GM03348 (cell line): ENCODE measurements at places on chromosomes 11 and 22.

GRCh38 chr11:102920118-102920684 is 35.3 kb downstream of the MMP13 start:
- DNase-seq = no peak

DNA sequence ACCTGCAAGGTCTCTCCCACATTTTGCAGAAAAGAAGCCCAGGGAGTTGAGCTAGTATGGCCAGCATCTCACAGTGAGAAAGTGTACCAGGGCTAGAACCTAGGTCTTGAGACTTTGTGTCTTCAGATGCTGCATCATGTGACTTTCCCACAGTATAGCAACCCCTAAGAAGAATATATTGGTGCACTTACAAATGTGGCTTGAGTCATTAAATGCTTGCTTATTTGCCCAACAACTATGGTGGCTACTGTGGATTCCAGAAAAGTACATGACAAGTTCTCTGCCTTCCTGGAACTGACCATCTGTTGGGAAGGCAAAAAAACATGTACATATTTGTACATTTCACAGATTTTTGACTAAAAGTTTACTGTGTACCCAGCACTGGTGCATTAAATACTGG is 55.0 kb downstream of the POLD3 start:
- DNase-seq = no peak

- DNase-seq = no peak
Observed at GRCh38 chr11:114396916-114397315, 3.4 kb downstream of the C11orf71 start.

DNA sequence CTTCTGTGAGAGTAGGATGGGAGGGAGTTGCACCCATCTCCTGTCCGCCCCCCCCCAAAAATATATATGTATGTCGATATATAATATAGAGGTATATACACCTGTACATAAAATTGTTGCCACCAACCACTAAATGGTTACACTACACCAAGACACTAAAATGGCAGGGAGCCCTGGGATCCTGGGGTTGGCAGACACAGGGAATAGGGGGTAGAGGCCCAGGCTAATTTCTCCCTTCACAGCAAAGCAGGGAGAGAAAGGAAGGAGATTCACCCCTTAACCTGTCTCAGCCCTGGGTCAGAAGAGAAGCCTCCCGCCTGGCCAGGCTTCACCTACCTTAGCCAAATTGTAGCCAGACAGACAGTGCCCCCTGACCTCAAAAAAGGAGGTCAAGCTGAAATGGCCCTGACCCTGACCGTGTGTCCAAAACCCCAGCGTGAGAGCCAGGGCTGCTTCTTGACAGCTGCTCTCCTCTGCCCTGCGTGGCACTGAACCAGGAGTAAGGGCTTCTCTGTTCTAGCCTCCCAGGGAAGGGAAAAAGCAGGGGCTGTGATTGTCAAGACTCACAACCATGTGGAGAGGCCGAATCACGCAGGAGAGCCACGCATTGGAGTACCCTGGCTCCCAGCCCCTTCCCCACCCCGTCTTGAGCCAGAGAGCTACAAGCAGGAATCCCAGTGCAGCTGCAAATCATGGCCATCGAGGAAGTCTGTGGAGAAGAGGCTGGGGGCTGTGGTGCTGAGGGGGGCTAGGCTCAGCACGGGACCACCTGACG is 40.5 kb downstream of the SGSM3 start:
- no peak for DNase-seq

- DNase-seq = no peak
Observed at GRCh38 chr11:116835042-116835772, 2.2 kb downstream of the APOA1 start.

GRCh38 chr11:113464416-113464815 is 10.8 kb downstream of the DRD2 start:
- DNase-seq = no peak

DNA sequence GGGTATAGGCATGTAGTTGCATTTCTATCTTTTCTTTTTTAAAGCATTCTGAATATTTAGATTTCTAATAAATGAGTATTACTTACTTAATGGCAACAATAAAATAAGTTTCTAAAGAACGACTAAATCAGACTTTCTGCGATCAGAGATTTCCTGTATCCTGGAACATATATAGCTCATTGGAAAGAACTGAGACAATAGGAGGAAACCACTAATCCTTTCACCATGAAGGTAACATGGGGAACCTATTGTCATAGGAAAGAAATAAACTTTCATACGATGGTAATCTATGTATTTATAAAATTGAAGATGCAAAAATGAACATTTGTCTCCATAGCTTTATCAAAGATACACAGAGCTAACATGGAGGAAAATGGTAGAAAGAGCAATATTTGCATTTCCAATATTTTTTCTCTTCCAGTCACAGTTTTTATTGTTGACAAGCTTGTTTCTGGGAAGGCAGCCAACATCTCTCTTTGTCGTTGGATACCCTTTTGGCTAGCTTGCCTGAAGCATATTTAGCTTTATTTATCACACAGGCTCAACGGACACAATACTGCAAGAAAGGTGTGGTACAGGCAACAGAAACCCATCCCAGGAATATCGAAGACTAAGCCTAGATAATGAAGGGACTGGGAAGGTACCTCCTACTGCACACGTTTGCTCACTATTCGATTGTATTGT is 293.3 kb upstream of the MPPED2 start:
- no peak for DNase-seq

DNA sequence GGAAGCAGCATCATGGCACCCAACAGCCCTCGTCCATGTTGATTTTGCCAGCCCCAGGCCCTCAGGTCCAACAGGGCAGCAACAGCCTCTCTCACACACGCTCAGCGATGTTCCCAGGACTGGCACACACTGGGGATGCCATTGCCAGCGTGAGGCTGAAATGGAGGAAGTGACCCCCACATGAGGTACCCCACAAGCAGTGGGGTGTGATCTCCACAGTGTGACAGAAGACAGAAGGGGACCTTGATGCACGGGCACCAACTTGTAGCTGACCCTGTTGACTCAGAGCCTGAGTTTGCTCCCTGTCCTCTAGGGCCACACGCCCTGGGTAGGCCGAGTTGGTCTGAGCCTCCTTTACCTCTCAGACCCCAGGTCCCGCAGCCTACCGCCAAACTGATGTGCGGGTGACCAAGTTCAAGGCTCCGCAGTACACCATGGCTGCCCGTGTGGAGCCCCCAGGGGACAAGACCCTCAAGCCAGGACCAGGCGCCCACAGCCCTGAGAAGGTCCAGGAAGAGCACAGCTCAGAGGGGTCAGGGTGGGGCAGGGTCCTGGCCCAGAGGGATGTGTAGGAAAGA is 6.2 kb downstream of the SCGB1C1 start:
- DNase-seq = no peak

DNA sequence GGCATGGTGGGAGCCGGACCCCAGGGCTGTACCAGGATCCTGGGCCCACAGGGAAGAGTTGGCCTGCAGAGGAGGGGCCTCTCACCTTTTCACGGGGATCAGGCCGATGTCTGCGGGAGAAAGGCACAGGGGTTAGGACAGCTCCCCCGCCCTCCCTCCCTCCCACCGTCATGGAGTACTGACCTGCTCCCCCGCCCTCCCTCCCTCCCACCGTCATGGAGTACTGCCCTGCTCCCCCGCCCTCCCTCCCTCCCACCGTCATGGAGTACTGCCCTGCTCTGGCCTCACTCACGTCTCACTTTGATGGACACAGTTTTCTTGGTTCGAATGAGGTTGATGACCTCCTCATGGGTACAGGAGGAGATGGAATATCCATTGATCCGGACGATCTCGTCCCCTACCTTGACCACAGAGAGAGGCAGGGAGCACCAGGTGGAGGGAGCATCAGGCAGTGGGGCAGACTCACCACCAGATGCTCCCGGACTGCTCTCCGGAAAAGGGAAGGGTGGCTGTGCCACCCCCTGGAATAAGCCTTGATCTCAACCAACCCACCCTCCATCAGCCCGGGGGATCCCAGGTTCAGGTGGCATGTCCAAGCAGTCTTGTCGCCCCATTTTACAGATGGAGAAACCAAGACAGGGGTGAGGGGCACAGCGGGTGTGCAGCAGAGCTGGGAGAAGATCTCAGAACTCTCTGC is 17.1 kb downstream of the USH1C start:
- no peak for DNase-seq

- no peak for DNase-seq
Observed at GRCh38 chr11:87355596-87355995, 317.9 kb downstream of the TMEM135 start.

DNA sequence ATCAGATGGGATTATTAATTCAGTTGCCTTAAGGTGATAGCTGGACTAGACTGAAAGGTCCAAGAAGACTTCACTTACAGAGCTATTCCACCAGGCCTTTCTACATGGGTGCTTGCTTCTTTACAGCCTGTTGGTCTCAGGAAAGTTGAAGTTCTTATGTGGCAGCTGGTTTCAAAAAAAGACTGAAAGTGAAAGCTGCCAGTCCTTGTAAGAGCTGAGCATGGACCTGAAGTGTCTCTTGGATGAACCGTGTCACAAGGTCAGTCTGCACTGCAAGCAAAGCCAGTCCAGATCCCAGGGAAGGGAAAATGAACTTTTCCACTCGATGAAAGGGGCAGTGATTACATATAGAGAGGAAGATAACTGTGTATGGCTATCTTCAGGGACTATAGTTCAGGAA is 201.5 kb upstream of the LUZP2 start:
- no peak for DNase-seq

DNA sequence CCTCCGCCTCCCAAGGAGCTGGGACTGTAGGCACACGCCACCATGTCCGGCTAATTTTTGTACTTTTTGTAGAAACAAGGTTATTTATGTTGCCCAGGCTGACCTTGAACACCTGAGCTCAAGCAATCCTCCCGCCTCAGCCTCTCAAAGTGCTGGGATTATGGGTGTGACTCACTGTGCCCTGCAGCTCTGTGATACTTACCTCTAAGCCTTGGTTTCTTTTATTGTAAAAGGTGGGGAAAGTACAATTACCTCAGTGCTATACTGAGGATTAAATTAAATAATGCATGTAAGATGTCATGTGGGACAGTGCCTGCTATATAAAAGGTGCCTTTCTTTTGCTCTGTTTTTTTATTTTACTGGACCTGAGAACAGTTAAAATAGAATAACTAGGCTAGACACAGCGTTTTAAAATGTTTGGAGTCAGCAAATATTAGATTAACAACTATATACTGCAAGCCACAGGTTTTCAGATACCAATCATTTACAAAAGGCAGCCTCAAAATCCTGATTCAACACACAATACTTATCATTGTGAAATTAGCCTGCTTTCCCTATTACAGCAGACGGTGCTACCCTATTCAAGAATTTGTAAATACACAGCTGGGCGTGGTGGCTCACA is 30.0 kb downstream of the PRR14L start:
- DNase-seq = no peak

- DNase-seq = peak; percentile 92
Observed at GRCh38 chr11:17734986-17735817, 621 bp downstream of the KCNC1 start.

GRCh38 chr11:7484131-7484530 is 1.2 kb upstream of the OLFML1 start:
- DNase-seq = no peak

DNA sequence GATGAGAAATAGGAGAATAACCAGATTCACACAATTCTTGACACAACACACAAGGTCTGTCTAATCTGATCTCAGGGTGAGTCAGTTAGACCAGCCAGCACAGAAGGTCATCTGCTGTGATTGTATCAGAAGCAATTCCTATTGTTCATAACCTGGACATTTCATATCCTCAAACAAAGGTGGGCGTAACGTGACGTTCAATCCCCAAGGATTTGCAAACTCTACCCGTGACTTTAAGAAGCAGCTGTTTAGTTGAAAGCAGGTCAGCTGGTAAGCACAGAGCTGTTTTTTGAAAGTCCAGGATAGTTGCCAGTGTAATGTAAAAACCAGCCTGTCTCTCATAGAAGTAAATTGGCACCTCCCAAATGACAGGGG is 385.1 kb downstream of the DCDC1 start:
- no peak for DNase-seq

- DNase-seq = peak; percentile 5
Observed at GRCh38 chr22:50528682-50529415, 963 bp downstream of the TYMP start.

- no peak for DNase-seq
Observed at GRCh38 chr11:60836866-60837515, 4.9 kb upstream of the CCDC86 start.

DNA sequence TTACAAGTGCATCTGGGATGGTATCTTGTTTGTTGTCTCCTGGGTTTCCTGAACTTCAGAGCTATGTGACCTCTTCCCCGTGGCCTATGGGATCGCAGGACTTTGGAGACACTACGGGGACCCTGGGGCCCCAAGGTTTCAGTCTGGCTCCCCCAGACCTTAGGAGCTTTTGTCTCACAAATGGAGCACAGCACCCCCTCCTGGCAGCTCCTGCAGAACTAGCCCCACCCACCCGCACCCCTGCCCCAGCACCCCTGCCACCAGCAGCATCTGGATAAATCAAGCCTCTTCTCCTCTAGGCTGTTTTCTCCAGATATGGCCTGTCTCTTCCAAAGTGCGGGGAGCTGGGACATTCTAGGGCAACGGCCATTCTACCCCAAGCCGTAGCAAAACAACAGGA is 10.4 kb downstream of the RCOR2 start:
- DNase-seq = peak; percentile 54

DNA sequence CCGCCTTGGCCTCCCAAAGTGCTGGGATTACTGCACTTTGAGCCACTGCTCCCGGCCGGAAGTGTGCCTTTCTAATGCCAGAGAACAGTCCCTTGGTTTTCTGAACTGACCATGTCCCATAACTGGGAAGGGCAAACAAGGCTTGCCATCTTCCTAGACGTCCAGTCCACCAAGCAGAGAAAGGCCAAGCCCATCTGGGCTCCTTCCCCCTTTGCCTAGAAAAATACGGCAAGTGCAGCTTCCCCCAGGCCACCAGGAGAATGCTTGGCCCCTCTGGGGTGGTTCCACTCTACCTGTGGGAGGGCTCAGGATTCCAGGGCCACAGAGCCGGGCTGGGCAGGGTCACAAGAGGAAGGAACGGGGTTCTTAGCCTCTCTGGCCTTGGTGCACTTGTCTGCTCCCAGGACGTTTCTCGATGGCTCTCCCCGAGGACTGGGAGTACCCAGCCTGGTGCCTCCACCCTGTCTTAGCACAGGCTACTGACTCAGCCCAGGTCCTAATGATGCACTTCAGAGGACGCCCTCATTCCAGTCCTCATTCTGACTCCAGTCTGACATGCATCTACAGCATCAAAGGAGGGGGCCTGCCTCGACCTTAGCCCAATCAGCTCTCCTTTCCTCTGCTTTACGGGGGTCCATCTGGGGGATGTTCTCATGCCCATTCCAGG is 1.2 kb downstream of the USP2 start:
- no peak for DNase-seq

GRCh38 chr11:109791337-109791736 is 301.9 kb upstream of the ZC3H12C start:
- no peak for DNase-seq
